Fibroblast of villous mesenchyme (primary cell): ENCODE measurements at places on chromosomes 1 and 21. TPM values are rescaled to one million over a fixed set of nuclear protein-coding genes. Genes with fewer than 3 reads are reported as not detected.
A peak's percentile ranks its signal among the peaks of the same experiment; 100 is the strongest.

The B3GALT5 gene
- total RNA-seq, result under 0.01 TPM in 1 of 2 replicates, not detected in the other

GRCh38 chr1:234727018-234727940, 117.3 kb upstream of the IRF2BP2 start:
- no peak for DNase-seq

The ACTL8 gene
- total RNA-seq, result not detected in 2 replicates

The PIK3C2B gene
- total RNA-seq, result 7.3 and 8.4 TPM in 2 replicates

GRCh38 chr21:29696937-29697336, 242.9 kb downstream of the GRIK1 start:
- DNase-seq, result peak; percentile 11

DNA sequence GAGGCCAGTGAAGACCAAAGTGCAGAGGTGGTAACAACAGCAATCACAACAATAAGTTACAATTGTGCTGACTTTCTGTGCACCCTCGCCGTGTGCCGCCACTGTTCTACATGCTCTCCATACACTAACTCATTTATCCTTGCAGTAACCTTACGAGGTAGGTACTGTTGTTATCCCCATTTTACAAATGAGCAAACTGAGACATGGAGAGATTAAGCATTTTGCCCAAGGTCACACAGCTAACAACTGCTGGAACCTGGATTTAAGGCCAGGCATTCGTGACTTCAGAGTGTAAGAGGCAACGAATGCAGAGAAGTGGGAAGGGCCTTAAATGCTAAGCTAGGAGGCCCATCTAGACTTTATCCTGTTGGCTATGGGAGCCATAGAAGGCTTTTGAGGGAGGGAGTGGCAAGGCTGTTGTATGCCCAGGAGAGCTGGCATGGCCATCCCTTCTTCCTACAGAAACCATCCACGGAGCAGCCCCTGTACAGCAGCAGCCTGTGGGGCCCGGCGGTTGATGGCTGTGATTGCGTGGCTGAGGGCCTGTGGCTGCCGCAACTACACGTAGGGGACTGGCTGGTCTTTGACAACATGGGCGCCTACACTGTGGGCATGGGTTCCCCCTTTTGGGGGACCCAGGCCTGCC, 36.6 kb downstream of the AZIN2 start:
- DNase-seq, result no peak

DNA sequence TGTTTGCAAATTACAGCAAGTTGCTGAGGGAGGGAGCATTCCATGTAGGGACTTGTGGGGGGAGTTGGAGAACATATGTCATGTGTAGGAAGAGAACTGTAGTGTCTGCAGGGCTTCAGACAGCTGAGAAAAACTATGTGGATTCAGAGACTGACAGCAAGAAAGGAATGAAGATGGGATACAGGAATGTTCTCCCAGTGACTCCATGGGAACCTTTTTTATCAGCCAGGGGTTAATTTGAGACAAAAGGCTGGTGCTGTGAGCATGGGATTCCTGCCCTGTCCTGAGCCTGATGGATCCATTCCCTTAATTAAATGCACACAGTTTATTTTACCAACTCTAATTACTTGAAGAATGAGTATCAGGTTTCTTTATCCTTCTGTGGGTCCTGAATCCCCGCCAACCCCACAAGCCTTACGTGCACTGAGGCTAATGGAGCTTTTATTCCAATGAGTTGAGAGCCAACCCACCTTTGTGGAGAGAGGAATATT, 26.5 kb upstream of the PLXNA2 start:
- DNase-seq, result no peak

DNA sequence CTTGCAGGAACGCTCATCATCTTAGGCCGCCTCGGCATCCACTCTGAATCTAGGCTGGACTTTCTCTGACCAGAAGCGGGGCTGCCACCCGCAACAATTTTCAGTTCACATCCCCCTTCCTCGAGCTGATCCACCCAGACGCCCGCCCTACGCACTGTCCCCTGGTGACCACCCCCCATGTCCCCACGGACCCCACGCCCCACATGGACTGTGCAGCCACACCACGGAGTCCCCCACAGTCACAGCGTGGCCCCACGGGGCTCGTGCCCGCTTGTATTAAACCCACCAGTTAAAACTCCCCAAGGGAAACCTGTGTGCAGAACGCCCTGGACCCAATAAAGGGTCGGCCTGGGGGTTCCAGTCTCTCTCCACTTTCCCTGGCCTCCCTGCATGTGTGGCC, 13.0 kb upstream of the C1QTNF12 start:
- no peak for DNase-seq

The BSND gene
- not detected in 2 replicates for total RNA-seq

DNA sequence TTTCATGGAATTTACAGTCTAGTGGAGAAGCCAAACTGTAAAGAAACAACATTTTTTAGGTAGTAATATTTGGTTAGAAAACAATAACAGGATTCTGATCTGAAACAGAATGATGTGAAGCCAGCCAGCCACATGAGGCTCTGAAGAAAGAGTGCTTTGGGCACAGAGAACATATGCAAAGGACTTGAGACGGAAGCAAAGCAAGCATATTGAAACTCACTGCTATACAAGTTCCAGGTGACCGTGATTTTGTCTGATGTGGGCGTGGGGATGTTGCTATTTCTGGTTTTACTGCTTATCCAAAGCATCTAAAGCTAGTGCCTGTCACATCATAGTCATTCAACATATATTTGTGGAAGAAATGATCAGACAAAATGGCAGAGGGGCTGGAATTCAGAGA, 14.7 kb downstream of the CRP start:
- no peak for DNase-seq

- DNase-seq, result peak; percentile 65
Observed at GRCh38 chr1:156082309-156083091, at the start of gene MEX3A. MEX3A (minus strand) TSS chr1:156082465; CDS start chr1:156081998, 467 bp downstream.

The IARS2 gene
- total RNA-seq, result 87.0 and 96.7 TPM in 2 replicates

DNA sequence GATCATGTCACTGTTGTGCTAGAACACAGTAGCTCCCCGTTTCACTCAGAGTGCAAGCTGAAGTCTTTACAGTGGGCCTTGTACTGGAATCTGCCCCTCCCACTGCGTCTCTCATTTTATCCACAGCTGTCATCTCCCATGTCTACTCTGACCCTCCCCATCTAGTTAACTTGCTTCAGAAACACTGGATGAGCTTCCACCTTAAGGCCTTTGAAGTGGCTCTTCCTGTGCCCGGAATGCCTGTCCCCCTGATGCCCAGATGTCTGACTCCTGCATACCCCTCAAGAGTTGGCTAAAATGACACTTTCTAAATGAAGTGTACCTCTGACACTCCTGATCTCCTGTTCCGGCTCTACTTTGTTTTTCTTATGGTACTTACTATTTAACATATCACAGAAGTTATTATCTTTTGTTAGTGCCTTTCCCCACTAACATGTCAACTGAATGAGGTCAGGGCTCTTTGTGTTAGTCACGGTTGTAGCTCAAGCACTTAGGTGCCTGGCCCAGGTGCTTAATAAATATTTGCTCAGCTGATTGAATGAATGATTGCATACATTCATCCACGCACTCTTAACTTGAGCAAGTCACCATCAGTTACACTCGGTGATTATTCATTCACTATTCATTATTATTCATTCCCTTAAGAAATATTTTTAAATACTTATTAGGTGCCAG, 13.3 kb downstream of the ARV1 start:
- no peak for DNase-seq

- no peak for DNase-seq
Observed at GRCh38 chr1:27521336-27521831, 31.4 kb upstream of the WASF2 start.

The FCER1G gene
- total RNA-seq, result 0.43 TPM in 1 of 2 replicates, not detected in the other

The SPATA45 gene
- 0.43 TPM in 1 of 2 replicates, not detected in the other for total RNA-seq

The OPRD1 gene
- under 0.01 TPM in 1 of 2 replicates, not detected in the other for total RNA-seq

DNA sequence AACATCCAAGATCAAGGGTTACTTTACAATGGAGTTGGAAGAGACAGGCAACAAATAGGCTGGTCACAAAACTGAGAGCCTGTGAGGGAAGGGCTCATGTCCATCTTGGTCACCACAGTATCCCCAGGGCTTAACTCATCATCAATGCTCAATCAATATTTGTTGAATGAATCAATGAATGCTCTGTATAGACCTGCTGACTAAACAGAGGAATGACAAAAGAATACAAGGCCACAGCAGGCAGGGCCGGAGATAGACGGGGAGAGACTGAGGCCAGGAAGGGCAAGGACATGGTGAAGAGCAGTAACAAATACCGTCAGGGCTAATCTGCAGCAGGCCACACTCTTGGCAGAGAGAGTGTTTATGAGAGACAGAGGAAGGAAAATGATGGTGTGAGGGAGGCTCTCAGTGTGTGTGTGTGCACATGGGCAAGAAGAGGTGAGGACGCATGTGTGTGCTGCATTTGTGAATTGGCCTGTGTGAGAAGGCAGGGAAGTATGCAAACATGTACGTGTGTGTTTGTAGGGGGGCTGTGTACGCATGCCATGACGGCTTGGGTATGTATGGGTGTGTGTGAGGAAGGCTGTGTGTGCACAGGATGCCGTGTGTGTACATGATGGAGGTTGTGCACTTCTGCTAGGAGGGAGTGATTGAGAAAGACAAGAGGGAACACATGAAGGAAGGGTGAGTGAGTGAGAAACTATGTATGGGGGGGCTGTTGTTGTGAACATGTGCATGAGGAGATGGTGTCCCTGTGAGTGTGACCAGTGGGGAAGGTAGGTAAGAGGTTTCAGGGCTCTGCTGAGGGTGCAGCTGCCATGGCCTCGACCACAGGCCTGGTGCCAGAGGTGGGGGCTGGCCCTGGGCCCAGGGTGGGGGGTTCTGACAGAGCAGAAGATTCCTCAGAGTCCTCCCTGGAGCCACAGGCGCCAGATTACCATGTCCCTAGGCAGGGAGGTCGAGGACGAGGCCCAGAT, 15.4 kb downstream of the AHDC1 start:
- peak; percentile 71 for DNase-seq

GRCh38 chr1:17365293-17365692, 6.7 kb upstream of the PADI6 start:
- no peak for DNase-seq

The XPR1 gene
- 18.7 and 31.5 TPM in 2 replicates for total RNA-seq

DNA sequence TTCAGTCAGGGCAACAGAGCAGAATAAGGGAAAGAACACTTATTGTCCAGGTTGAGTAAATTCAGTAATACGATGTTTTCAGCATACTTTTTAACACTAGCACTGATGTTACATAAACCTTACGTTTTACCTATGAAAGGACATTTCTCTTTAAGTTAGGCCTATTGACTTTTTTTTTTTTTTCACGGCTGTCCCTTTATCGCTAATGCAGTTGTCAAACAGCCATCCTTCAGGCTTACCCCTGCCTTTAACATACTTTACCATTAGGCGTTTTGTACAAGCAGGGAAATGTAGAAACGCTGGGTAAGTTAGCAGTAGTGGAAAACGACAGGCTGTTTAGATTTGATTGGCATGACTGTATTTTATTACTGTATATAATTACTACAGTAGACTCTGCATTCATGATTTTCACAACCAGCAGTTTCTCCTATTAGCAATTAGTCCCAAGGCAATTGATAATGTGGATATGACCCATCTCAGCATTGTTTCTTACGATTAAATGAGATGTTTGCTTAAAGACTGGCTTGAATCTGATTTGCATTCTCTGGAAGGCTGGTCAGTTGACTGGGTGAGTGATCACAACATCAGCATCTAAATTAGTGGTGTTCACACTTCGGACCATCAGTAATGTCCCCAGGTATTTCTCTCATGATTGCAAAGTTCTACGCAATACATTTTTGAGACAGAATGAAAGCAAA, 109.9 kb upstream of the LBR start:
- DNase-seq, result no peak

The A3GALT2 gene
- total RNA-seq, result not detected in 2 replicates

- peak; percentile 45 for DNase-seq
Observed at GRCh38 chr1:172671591-172671990, 12.7 kb downstream of the FASLG start.

The ASAP3 gene
- total RNA-seq, result 33.5 and 35.0 TPM in 2 replicates

The GNG4 gene
- 5.2 and 7.3 TPM in 2 replicates for total RNA-seq

GRCh38 chr1:202888531-202889360, at the start of gene RABIF:
RABIF (minus strand) TSS chr1:202889149; CDS start chr1:202889098, 51 bp downstream.
- DNase-seq, result peak; percentile 93

The MORC3 gene
- total RNA-seq, result 39.0 and 56.1 TPM in 2 replicates

- DNase-seq, result no peak
Observed at GRCh38 chr1:65277605-65278347, 31.6 kb upstream of the DNAJC6 start.

DNA sequence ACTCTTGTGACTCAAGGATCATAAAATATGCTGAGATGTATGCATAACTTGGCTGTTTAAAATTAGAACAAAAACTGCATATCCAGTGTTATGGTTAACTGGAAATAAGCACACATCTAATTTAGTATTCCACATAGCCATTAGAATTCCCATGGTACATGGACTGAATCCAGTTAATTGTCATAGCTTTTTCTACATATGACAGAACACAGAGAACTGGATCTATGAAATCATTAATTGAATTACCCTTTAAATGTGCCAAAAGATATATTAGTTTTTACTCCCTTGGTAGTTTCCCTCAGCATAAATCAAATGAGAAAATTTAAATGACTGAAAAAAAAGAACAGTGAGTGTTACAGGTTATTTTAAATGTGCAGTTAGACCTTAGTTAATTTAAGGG, 395.9 kb downstream of the NCAM2 start:
- no peak for DNase-seq

DNA sequence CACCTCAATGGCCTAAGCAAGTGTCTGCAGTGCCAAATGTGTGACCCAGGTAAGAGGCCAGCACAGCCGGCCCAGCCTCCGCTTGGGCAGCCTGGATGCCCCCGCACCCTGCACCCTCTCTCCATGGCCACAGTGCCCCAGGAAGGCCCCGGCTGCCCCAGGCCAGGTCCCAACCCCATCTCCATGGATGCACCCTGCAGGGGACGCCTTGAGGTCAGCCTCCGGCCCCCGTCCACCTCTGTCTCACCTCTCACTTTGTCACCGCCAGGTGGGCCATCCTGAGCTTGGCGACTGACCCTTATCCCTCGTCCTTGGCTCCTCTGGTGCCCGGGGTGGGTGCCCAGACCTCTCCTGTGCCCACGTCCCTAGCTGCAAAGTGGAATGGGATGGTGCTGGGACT, 2.2 kb downstream of the TNFRSF14 start:
- no peak for DNase-seq

DNA sequence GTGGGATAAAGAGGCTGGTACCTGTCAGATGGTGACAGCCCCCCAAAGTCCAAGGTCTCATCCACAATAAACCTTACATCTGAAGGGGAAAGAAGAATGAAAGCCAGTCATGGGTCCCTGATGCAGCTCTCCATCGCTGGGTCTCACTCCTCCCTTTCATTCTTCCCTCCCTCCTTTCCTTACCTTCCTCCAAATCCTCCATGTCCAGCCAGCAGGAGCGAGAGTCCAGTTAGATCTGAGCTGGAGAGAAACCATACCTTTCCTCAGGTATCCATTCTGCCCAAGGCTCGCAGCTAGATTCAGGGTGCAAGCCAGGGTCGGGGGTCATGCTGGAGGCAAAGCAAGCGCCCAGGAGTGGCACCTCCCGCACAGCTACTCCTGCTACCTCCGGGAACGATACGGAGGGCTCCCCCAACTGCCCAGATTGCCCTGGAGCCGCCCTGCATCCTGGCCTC, 421 bp downstream of the PSRC1 start:
- no peak for DNase-seq
